ENCODE measurements at places on chromosomes 5 and 9. TPM values are rescaled to one million over a fixed set of nuclear protein-coding genes. Genes with fewer than 3 reads are reported as not detected.

Gene C5orf58
- not detected for total RNA-seq

Gene BAAT
- total RNA-seq: not detected

Gene EGR1
- total RNA-seq: 69.8 TPM

Gene SCAI
- total RNA-seq: 13.8 TPM

Gene PTGER4
- 72.0 TPM for total RNA-seq

Gene NAIF1
- total RNA-seq: 12.7 TPM

Gene LCNL1
- total RNA-seq: not detected

Gene FANCC
- 4.4 TPM for total RNA-seq

Gene FBXW11
- total RNA-seq: 57.5 TPM

Gene OR2K2
- not detected for total RNA-seq

Gene KIAA0825
- total RNA-seq: 3.0 TPM

DNA sequence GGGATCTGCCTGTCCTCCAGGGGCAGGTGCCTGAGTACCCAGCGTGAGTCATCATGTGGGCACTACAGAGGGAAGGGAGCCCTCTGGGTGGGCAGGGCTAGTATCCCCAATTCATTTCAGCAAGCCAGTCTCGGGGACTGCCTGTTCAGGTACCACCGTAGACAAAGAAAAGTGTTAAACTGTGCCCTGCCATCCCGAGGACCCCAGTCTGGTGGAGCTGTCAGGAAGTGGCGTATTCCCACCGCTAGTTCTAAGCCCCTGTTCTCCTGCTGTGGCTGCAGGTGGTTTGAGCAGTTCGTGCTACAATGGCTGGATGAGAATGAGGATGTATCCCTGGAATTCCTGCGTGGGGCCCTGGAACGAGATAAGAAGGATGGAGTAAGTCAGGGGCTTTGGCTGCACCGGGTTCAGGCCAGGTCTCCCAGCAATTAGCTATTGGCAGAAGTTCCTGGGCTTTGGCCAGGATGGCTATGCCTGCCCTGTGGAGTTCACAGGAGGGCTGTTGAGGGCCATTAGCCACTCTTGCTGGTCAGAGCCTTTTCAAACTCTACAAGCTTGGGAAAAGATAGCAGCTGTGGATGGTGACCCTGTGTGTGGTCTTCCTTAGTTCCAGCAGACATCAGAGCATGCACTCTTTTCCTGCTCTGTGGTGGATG lies 93.2 kb upstream of the RUSC2 start:
- DNase-seq: no peak

DNA sequence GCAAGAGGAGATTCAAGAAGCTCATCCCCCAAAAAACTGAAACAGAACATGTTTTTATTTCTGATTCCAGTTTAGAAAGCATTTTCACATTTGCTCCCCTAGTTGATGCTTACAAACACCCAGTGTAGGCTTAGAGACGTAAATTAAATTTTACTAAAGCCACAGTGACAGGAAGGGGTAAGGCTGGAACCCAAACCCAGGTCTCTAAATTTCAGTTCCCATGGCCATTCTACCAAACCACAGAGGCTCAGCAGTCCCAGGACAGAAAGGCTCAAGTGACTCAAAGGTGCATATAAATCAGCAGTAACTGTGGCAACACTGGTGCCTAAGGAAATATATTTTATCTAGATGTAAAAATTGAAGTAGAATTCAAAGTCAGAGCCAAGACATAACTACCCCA lies 128.7 kb downstream of the CEP120 start:
- no peak for DNase-seq

- DNase-seq: no peak
Measured at GRCh38 chr9:127368852-127369402, 28.0 kb upstream of the SLC2A8 start.

- no peak for DNase-seq
Measured at GRCh38 chr5:6485441-6485840, 36.8 kb downstream of the UBE2QL1 start.

DNA sequence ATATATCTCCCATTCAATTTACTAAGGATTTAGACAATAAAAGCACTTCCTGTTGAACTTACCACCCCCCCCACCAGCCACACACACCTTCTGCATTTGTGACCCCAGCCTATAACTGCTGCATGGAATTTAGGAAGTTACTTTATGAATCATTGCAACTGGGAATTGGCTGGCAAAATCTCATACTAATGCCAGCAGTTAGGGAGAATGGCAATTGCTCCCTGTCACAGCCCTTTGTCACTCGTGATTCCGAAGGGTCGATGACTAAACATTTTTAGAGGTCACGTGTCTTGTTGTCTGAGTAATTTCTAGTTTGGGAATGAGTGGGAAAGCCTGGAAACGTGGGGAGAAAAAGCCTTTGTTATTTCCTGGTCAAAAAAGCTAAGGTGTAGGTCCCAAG lies 46.6 kb upstream of the PCA3 start:
- DNase-seq: peak; percentile 33

GRCh38 chr5:118553662-118554061 lies 434.7 kb downstream of the DTWD2 start:
- no peak for DNase-seq

DNA sequence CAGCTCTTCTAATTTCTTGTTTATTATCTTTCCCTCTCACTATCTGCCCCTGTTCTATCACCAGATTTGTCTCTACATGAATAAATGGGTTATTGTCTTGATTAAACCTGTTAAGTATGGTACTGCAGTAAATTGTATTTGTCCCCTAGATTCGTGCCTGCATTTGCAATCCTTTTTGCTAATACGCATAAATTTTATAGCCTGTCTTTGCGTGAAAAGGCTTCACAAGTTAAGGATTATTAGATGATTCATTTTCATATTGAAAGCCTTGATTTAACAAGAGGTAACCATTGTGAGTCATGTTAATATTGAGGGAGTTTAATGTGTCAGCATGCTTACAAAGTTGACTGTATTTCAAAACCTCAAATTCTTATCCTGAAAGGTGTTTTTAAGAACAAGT lies 204.6 kb downstream of the PCSK1 start:
- DNase-seq: no peak

GRCh38 chr5:98796197-98796972 lies 22.9 kb downstream of the RGMB start:
- DNase-seq: peak; percentile 65

GRCh38 chr5:149946118-149946517 lies 1.5 kb upstream of the PDE6A start:
- DNase-seq: no peak

DNA sequence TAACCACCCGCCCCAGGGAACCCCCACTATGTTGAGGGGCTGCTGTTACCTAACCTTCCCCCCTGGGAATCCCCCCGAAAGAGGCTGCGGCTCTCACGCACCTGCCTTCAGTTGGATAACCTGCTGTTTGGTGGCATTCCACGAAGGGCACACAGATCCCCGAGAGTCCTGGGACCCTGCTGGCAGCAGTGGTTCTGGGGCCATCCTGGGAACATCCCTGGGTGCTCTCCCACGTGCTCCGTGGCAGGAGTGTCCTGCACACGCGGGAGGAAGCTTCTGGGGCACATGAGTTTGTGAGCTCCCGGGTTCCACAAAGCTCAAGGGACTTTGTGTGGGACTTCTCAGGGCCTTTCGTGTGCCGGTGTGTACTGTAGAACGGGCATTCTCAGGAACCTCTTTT lies 102.3 kb downstream of the RXRA start:
- no peak for DNase-seq

GRCh38 chr5:19531374-19531952 lies 456.5 kb downstream of the CDH18 start:
- no peak for DNase-seq

GRCh38 chr5:41517909-41518308 lies 7.5 kb upstream of the PLCXD3 start:
- DNase-seq: no peak

DNA sequence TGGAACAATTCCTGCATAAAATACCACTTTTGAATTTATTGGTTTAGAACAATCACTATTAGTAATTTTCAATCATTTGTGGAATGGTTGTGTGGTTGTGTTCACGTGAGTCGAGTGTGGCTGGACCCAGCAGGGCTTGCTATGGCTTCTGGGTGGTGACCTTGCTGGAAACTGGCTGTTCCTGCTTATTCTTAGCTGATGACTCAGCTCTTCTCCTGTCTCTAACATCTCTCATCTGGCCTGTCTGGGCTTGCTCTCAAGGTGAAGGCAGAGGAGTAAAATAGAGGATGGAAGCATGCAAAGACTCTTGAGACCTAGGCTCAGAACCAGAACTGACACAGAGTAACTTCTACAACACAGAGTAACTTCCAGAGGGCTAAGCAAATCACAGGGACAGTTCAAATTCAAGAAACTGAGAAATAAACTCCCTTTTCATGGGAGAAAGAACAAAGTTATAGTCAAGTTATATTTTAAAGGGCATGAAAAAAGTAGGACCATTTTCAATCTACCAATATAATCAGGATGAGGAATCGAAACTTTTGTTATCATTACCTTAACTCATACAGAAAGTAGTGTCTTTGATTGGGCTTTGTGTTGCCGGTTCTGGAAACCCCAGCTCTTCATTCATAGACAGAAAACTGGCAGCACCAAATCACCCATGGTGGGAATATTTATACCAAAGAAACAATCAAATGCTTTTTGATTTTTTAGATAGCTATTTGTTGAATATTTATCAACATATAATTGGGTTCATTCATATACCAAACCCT lies 665.1 kb downstream of the CDH18 start:
- peak; percentile 77 for DNase-seq

- no peak for DNase-seq
Measured at GRCh38 chr5:16897800-16898199, 38.3 kb downstream of the MYO10 start.

- DNase-seq: no peak
Measured at GRCh38 chr9:132651259-132651658, 18.5 kb downstream of the DDX31 start.
